DMS 273 treated with DMSO at 0.1 percent for 48 hours (cell line): ENCODE measurements at places on chromosomes 11 and 22.

DNA sequence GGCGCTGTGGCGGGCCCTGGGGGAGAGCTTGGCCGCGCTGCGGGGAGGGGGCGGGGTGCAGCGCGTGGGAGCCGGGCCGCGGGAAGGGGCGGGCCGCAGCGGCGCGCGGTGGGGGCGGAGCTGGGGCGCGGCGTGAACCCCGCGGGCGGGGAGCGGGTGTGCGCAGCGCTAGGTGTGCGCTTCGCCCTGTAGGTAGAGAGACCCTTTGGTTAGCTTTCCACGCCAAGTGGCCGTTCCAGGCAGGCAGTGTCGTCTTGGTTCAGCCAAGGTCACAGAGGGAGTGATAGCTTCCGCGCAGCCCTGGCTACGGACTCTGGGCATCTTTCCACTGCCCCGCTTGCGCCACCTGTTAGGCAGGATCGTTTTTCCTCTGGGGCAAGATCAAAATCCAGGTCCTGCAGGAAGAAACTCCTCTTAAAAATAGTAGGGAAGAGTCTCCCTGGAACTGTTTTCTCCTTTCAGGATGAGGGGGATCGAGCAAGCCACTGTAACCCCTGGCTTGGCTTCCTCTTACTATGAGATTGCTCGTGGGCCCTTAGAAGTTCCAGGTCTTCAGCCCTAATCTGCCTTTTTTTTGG, 434 bp downstream of the BANF1 start:
- DNase-seq = peak; percentile 8

DNA sequence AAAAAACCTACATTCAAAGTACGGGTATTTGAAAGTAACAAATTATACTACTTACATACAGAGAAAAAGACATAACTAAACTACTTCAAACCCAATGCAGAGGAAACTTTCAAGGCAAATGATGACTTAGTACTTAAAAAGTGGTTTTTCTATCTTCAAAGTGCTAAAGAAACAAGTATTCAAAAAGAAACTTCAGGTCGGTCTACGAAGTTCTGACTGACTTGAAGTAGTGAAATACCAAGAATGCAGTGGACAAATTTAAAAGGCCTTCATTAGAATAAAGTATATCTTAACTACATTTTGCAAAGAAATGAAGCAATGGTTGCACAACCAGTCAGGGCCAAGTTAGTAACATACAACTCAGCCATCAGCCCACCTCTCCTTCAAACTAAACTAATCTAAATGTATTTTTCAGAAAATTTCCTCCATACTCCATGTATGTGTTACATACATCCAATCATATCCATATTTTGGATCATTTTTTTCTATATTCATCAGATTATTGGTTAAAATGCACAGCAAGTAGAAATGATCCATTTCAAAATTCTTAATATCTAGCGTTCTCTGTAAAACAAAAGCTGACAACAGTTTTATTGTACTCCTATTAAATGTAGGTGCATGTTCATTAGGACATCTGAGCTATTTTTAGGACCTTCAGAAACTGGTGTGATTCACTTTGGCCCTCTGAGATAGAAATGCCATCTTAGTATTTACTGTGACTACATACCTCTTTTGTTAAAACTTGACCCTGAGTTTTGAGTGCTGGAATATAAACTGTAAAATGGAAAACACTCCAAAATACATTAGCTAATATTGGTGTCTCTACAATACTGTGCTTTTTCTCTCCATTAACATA, 49.9 kb downstream of the BIRC2 start:
- no peak for DNase-seq

GRCh38 chr11:72141066-72141465, 5.5 kb downstream of the FOLR3 start:
- DNase-seq = no peak

DNA sequence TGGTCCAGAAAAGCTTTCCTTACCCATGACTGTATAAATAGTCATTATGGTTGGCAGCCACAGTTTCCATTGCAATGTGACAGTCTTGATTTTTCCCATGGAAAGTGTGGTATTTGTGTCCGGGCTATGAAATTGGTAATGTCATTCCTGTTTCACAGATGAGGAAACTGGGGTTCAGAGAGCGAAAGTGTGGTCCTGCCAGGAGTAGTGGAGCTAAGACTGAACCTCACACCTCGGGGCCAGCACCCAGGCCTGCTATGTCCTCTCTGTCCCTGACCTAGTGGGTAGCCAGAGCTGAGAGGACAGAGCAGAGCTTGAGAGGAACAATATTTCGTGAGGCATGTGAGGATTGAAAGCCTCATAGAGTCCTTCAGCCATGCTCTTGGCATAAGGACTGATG, 1.2 kb upstream of the YDJC start:
- no peak for DNase-seq

GRCh38 chr11:7924536-7924935, 6.5 kb downstream of the OR10A6 start:
- DNase-seq = no peak

- DNase-seq = no peak
Measured at GRCh38 chr11:62542111-62542745, 4.4 kb downstream of the AHNAK start.

GRCh38 chr11:33018840-33019239, 3.2 kb downstream of the DEPDC7 start:
- DNase-seq = no peak

- DNase-seq = no peak
Measured at GRCh38 chr11:10050561-10050960, 243.5 kb downstream of the SBF2 start.

GRCh38 chr11:6621711-6622211, 2.5 kb upstream of the TPP1 start:
- DNase-seq = no peak

GRCh38 chr22:27397954-27398342, 403.6 kb downstream of the MN1 start:
- no peak for DNase-seq

- no peak for DNase-seq
Measured at GRCh38 chr11:118910309-118911112, 15.2 kb downstream of the BCL9L start.

GRCh38 chr11:86041975-86042378, 26.9 kb downstream of the PICALM start:
- DNase-seq = peak; percentile 40

DNA sequence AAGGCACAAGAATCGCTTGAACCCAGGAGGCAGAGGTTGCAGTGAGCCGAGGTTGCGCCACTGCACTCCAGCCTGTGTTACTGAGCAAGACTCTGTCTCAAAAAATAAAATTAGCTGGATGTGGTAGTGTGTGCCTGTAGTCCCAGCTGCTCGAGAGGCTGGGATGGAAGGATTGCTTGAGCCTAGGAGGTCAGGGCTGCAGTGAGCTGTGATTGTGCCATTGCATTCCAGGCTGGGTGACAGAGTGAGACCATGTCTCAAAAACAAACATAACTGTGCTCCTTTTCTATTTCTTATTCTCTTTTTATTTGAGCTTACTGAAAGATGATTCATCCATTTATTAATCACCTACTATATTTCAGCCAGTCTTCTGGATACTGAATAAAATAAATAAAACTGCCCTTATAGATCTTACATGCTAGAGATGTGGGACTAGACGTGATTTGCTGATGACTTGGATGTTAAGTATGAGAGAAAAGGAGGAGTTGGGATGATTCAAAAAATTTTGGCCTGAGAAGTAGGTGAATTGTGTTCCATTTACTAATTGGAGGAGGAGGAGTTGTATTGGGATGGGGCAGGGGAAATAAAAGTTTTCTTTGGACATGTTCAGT, 18.0 kb downstream of the PAAF1 start:
- DNase-seq = no peak

DNA sequence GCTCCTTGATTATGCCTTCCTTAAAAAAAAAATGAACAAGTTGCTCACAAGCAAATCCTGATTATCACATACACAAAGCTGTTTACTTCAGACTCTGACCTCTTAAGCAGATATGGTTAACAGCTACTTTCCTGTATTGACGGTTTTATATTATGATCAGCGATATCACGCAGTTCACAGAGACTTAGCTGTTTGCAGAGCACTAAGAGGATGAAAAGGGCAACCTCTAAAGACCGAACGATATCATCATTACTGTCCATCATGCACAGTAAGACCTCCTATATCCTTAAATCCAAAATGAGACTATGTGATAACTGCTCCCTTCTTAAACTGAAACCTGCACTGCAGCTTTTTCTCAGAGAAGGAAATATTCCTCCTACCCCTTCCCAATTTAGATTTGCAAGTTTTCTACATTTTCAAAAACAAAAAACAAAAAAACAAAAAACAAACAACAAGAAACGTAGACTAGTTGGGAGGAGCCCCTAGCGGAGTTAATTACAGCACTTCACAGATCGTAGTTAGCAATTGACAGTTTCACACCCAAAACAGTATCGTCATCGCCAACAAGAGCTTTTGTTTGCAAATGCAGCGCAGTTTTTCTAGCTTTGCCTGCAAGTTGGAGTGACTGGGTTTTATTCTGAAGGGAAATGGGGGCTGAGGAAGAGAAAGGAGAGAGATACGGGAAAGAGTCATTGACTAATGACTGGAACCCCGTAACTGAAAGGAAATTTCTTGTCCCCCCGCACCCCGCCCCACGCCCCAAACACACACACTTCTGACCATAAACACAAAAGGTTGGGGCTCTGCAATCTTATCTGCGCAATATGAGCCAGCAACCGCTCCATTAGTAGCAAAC, 1.2 kb downstream of the DDX6 start:
- DNase-seq = no peak

GRCh38 chr11:101397979-101398378, 185.8 kb downstream of the TRPC6 start:
- DNase-seq = no peak

DNA sequence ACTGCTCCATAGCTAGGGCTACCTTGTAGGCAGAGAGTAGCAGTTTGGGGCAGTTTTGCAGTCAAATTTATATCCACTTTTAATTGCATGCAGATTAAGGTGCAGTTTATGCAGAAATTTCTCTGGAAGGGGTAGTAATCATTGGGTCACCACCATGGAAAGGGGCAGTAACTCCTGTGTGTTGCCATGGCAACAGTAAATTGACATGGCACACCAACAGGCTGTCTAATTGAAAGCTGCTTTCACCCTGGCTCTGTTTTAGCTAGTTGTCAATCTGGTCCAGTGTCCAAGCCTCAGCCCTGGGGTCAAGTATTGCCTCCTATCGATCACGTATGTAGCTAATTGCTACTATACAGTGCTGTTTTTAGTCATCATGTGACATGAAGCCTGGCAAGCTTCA, 786.1 kb upstream of the CNTN5 start:
- DNase-seq = no peak

- no peak for DNase-seq
Measured at GRCh38 chr11:128405112-128405511, 182.2 kb downstream of the ETS1 start.

DNA sequence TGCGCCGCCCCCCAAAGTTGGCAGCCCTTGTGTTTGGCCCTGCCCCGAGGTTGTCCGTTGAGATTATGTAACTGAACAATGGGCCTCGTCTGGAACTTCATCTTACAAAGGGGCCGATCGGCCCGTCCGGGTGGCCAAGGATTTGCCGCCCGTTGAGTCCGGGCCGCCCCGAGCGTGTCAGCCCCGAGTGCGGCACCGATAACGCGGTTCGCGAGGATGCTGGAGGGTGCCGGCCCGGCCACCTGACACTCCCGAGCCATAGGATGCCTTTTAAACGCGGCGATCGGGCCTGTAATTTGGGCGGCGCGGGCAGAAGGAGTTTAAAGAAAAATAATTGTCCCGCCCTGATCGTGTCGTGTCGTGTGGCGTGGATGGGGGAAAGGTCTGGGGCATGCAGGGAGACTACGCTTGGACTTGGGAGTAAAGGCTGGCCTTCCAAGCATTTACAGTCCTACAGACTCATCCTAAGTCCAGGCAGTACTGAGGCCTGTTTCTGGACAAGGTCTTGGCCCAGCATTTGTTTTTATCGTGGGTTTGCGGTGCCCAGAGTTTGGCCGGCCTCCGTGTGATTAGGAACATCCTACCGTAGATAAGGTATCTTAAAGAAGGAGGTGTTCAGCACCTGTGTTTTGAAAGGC, 1.3 kb downstream of the WEE1 start:
- no peak for DNase-seq

DNA sequence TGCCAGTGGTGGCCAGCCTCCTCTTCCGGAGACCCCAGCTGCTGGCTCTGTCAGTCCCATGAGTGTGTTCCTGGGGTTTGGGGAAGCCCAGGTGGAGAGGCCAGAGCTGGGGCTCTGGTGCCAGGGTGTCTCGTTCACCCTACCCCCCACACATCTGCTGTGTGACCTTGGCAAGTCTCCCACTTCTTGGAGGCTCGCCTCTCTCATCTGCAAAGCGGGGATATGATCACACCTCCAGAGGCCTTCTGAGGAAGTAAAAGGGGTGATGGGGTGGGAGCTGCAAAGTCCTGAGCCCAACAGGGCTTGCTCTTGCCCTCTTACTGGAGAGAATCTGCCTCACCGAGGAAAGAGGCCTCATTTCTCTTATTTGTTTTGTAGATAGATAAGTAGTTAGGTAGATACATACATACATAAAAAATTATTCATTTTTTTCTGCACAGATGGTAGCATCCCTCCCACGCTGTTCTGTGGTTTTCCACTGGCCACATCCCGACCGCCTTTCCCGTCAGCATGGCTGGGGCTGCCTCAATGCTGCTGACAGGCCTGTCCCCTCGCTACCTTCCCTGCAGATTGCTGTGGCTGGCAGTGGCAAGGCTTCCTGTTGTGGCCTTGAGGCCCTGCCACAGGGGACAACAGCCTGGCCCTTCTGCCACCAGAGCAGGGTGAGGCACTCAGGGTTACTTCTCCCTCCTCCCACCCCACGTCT, 23.9 kb downstream of the MYO7A start:
- DNase-seq = peak; percentile 33

- DNase-seq = no peak
Measured at GRCh38 chr11:57368106-57368844, 12.7 kb downstream of the PRG3 start.

DNA sequence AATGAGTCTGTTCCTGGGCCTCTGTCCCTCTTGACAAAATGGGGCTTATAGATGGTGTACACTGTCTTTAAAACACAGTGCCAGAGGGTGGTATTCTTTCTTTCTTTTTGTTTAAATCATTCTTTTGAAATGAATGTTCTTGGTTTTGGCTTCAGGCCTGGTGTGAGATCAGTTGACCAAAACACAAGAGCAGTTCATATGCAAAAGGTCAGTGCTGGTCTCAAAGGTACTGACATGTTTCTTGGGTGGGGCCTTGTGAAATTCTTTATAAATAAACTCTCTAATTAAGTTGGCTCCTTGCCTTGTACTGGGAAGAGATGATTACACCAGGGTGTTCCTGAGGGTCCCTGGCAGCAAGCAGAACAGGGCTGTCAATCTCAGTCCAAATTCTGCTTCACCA, 110.0 kb downstream of the FBXO7 start:
- DNase-seq = no peak

DNA sequence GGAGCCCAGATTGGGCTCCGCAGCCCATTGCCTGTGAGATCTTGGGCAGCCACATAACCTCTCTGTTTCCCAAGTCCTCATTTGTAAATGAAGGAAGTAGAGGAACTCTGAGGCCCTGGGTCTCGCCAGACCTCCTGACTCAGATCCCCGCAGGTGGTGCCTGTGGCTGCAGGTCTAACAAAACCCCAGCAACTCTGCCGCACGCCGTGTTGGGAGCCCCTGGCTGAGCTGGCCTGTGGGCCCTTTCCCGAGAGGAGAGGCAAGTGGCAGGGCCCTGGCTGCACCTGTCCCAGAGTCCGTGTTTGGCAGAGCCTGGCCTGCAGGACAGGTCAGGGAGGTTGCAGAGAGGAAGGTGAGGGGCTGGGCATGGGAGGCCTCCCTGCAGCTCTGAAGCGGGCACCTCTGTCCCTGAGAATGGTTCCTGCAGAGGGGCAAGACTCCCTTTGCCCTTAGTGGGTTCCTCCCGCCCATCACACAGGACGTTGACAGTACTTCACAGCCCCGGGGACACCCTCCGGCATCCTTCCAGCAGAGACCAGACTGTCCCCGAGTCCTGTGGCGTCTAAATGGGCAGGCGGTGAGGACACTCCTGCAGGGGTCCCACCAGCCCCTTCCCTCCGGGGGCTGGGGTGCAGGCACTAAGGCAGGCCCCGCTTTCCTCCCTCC, 67.7 kb downstream of the ARHGAP8 start:
- DNase-seq = no peak
